ENCODE measurements at places on chromosomes 3 and 15. TPM values are rescaled to one million over a fixed set of nuclear protein-coding genes. Genes with fewer than 3 reads are reported as not detected.

DNA sequence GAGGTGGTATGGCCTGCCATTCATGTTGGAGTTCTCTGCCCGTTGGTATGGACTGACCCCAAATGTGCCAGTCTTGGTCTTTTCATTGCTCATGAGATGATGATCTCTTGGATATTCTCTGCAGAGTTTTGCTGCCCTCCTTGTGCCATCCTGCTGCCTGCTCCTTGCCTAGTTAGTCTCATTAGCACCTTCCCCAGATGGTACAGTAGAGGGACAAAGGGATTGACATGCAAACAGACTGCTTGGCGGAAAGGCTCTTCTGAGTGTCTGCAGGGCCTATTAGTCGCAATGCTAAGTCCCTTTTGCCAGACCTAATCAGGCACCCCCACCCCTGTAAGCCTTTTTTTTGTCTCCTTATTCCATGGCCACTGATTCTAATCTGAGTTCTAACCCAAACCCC lies 90.6 kb downstream of the ARNT2 start:
- peaks cover 24% of the 10 kb centered on the region for H3K4me1 ChIP-seq
- H3K27me3 ChIP-seq: no peaks in the 10 kb centered on the region
- no peak overlapping the region for H3K4me3 ChIP-seq
- H3K36me3 ChIP-seq: no peaks in the 10 kb centered on the region

DNA sequence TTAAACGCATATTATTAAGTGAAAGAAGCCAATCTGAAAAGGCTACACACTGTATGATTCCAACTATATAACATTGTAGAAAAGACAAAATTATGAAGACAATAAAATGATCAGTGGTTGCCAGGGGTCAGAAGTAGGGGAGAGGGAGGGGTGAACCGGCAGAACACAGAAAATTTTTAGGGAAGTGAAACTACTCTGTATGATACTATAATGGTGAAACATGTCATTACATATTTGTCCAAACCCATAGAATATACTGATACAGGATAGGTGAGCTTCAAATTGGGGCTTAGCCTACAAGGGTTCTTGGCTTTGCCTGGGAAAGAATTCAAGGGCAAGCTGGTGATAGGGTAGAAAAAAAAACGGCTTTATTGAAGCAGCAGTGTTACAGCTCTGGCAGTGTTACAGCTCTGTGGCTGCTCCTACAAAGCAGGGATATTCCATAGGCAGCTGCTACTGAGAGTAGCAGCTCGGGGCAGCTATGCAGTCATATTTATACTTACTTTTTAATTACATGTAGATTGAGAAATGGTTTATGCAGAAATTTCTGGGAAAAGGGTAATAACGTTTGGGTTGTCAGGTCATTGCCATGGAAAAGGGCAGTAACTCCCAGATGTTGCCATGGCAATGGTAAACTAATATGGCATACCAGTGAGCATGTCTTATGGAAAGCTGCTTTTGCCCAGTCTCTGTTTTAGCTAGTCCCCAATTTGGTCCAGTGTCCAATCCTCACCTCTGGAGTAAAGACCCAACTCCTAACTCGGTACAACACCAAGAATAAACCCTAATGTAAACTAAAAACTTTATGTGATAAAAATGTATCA lies 125.1 kb upstream of the SLC25A36 start:
- DNase-seq: no peak
- no peaks in the 10 kb centered on the region for H3K27me3 ChIP-seq
- H3K27ac ChIP-seq: no peak overlapping the region
- no peaks in the 10 kb centered on the region for H3K36me3 ChIP-seq
- H3K4me3 ChIP-seq: no peak overlapping the region
- H3K4me1 ChIP-seq: no peaks in the 10 kb centered on the region

GRCh38 chr3:47741925-47742324 lies 39.8 kb downstream of the SMARCC1 start:
- DNase-seq: no peak
- no peaks in the 10 kb centered on the region for H3K4me1 ChIP-seq
- no peaks in the 10 kb centered on the region for H3K27me3 ChIP-seq
- H3K36me3 ChIP-seq: no peaks in the 10 kb centered on the region
- H3K4me3 ChIP-seq: no peak overlapping the region
- H3K27ac ChIP-seq: no peak overlapping the region

DNA sequence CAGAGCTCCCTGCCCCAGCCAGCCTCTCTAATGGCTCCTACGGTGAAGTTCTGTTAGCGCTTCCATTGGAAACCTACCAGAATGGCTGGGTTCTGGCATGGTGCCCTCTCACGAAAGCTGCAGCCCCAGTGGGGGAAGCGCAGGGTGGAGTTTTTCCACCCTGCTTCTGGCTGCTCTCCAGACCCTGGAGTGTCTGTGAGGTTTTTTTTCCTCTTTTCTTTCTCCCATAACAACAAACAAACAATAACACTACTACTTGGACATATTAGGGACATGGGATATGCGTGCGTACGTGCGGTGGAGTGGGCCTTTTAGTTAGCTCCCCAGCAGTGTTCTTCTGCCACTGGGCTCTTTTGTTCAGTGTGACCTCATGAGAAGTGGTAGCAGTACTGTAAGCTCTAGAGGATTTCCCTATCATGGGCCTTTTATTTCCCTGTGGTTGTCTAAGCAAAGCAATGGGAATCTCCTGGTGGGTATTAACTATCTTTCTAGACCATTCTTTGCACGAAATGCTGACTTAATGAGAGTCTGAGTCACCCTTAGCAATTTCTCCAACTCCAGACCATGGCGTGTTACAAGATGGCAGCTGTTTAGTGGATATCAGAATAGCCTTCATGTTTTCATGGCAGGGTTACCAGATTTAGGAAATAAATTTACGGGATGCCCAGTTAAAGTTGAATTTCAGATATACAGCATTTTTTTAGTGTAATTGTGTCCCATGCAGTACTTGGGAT lies 161.9 kb downstream of the FNDC3B start:
- peak; percentile 98 for DNase-seq
- H3K4me3 ChIP-seq: no peak overlapping the region
- H3K36me3 ChIP-seq: no peaks in the 10 kb centered on the region
- H3K27ac ChIP-seq: peak overlapping the region; percentile 90
- no peaks in the 10 kb centered on the region for H3K27me3 ChIP-seq

- no peak overlapping the region for H3K27ac ChIP-seq
- H3K36me3 ChIP-seq: no peaks in the 10 kb centered on the region
- no peak for DNase-seq
- no peaks in the 10 kb centered on the region for H3K27me3 ChIP-seq
- H3K4me1 ChIP-seq: peaks cover 5% of the 10 kb centered on the region
These were observed 58.7 kb upstream of the FNDC3B start for GRCh38 chr3:171980578-171981270.

Gene CHDH
- 0.77 TPM for total RNA-seq

GRCh38 chr3:68004091-68004490 lies 349.7 kb upstream of the SUCLG2 start:
- H3K27me3 ChIP-seq: peaks cover 5% of the 10 kb centered on the region
- H3K36me3 ChIP-seq: no peaks in the 10 kb centered on the region
- no peak overlapping the region for H3K4me3 ChIP-seq

Gene CNTN3
- 8.3 TPM for total RNA-seq

DNA sequence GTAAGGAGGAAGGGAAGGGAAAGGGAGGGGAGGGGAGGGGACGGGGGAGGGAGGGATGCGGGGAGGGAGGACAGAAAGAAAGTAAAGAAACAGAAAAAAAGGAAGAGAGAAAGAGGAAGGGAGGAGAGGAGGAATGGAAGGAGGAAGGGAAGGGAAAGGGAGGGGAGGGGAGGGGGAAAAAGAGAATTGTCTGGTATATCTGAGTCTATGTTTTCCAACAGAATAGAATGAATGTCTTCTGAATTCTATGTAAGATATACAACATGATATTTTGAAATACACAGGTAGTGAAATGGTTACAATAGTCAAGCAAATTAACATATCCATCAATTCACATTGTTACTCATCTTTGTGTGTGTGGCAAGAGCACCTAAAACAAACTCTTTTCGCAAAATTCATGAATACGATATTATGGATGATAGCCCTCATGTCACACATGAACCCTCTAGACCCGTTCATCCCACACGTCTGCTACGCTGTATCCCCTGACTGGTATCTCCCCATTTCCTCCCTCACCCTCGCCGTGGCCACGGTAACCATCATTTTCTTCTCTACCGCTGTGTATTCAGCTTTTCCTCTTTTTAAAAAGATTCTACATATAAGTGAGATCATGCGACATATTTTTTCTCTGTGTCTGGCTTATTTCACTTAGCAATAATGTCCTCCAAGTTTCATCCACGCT lies 168.9 kb downstream of the XXYLT1 start:
- no peaks in the 10 kb centered on the region for H3K27me3 ChIP-seq
- no peak overlapping the region for H3K4me3 ChIP-seq
- H3K4me1 ChIP-seq: peaks cover 7% of the 10 kb centered on the region
- no peak for DNase-seq

DNA sequence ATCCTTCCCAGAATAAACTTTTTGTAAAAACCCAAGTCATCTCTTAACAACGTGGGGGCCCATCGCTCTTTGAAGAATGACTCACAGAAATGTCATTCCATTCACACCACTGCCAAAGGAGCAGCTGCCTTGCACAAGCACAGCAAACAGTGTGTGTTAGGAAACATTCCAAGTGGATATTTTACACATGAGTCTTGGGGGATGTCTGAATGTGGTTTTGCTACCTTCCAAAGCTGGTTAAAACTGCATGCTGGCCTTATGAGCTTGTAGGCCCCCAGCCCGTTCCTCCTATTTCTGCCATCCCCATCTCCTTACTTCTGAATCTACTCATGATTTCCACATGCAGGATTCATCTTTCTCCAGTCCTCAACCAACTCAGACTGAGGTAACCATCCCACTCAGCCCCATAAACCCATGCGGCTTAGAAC lies 130.8 kb downstream of the CPNE4 start:
- no peaks in the 10 kb centered on the region for H3K36me3 ChIP-seq
- H3K4me3 ChIP-seq: no peak overlapping the region
- H3K4me1 ChIP-seq: peaks cover 5% of the 10 kb centered on the region
- H3K27me3 ChIP-seq: no peaks in the 10 kb centered on the region
- peak overlapping the region; percentile 78 for H3K27ac ChIP-seq

- no peak overlapping the region for H3K4me3 ChIP-seq
- H3K36me3 ChIP-seq: peaks cover 2% of the 10 kb centered on the region
- no peaks in the 10 kb centered on the region for H3K4me1 ChIP-seq
- peak; percentile 50 for DNase-seq
- H3K27me3 ChIP-seq: peaks cover 21% of the 10 kb centered on the region
These were observed 4.3 kb downstream of the GREM1 start for GRCh38 chr15:32722136-32722535.

Data from fibroblast of lung (primary cell).